ENCODE measurements at places on chromosomes 7 and 10.
A peak's percentile ranks its signal among the peaks of the same experiment; 100 is the strongest.

GRCh38 chr7:40542982-40543741, 408.4 kb downstream of the SUGCT start:
- DNase-seq, result no peak

DNA sequence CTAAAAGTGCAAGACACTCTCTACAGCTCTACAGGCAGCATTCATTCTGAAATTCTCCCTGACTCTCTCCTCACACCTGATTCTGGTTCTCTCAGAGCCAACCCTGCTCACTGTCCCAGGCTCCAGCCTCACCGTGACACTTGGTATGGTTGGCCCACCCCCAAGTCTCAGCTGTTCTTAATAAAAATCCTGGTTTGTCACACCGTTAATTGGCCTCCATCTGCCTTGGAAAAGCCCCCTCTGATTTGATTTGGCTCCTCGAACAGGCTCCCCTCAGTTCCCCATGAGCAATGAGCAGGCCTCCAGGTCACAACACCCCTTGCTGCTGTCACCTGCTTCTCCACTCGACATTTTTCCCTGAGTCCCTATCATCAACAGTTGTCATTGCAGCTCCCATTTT, 507.3 kb upstream of the AUTS2 start:
- DNase-seq, result no peak

- DNase-seq, result no peak
These were observed 62.0 kb downstream of the CCNY start for GRCh38 chr10:35398355-35398754.

- no peak for DNase-seq
These were observed 3.4 kb upstream of the PPP1R17 start for GRCh38 chr7:31683445-31684225.

DNA sequence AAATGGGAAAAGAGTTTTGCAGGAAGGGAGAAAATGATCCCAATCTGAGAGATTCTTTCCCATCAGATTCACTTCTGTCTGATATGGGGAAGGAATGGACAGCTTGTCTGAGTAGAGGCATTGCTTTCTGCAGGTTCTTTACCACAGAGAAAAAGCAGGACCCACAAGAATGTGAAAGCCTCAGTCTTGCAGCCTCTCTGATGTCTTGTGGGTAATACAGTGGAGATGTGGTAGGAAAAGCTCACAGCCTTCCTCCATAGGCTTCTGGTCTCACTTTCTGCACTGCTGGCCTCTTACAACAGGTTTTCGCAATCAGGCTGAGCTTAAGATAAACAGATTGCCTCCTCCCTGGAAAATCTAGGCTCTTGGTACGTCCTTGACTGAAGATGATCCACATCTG, 551 bp downstream of the IFIT1 start:
- DNase-seq, result peak; percentile 52

- DNase-seq, result peak; percentile 99
These were observed 147.6 kb downstream of the ARID5B start for GRCh38 chr10:62048919-62049623.

DNA sequence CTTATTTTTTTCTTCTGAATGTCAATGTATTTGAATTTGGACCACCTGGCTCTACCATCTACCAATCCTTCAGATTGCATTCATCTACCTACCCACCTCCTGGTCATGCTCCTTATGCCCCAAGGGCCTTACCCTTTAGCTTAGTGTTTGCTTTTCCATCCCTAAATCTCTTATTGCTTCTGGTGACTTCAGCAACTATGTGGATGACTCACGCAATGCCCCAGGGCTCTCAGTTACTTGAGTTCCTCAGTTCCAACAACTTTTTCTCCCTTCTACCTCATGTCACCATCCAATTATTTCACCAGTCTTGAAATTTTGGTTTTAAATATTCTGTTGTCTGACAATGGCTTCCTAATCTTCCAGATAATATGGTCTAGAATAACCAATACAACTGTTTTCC, 118.9 kb downstream of the CFAP58 start:
- peak; percentile 88 for DNase-seq

DNA sequence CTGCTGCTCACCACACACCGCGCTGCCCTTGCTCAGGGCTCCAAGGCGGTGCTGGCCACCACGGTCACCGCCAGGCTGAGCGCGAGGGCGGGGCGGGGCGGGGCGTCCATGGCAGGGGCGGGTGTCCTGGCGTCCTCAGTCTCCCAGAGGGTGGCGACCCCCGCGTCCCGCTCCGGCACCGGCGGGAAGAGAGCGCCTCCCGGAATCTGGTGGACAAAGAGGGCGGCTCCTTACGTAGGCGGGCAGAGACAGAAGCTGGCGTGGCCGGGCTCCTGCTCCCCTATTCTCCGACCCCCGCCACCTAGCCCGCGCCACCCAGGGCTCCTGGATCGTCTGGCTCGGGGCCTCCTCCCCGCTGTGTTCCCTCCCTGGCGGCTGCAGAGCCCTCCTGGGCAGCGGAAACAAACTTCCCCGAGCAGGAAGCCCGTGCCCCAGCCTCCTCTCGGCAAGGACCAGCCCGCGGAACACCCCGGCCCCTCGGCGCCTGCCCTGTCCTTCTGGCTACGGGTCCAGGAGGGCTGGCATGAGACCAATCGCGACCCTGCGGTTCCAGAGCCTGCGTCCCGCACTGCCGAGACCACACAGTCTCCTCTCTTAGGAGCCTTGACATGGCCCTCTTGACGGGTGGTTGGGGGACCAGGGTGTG, 133.8 kb upstream of the ZNF92 start:
- DNase-seq, result peak; percentile 8

GRCh38 chr10:129033790-129034272, 433.2 kb upstream of the MGMT start:
- no peak for DNase-seq

DNA sequence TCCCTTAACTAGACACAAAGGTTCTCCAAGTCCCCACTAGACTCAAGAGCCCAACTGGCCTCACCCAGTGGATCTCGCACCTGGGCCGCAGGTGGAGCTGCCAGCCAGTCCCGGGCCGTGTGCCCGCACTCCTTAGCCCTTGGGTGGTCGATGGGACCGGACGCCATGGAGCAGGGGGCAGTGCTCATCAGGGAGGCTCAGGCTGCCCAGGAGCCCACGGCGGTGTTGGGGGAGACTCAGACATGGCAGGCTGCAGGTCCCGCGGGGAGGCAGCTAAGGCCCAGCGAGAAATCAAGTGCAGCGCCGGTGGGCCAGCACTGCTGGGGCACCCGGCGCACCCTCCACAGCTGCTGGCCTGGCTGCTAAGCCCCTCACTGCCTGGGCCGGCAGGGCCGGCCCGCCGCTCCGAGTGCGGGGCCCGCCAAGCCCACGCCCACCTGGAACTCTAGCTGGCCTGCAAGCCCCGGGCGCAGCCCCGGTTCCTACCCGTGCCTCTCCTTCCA, 130.5 kb downstream of the RALA start:
- DNase-seq, result no peak

DNA sequence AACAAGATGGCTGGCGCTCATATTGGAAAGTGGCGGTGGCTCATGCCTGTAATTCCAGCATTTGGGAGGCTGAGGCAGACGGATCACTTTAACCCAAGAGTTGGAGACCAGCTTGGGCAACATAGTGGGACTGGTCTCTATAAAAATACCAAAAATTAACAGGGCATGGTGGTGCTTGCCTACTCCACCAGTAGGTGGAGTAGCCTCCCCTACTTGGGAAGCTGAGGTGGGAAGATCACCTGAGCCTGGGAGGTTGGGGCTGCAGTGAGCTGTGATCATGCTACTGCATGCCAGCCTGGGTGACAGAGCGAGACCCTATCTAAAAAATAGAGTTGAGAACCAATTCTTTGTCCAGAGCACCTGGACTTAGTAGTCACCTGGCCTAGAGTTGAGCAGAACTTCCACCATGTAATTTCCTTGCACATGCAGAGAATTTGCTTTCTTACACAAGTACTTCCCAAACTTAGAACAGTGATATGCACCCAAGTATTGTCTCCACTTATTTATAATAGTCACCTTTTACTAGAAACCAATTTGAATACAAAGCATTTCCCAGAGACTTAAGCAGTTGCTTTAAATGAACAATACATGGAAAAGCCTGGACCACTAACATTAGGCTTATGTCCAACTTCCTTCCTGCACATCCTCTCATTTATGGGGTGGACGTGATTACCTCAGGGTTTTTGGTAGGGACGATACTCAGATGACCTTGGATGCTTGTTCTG, 15.9 kb downstream of the LAMB4 start:
- DNase-seq, result no peak

GRCh38 chr10:78780551-78780961, 288.2 kb upstream of the ZMIZ1 start:
- no peak for DNase-seq

- DNase-seq, result no peak
These were observed 93.5 kb downstream of the CREM start for GRCh38 chr10:35219891-35220890.

GRCh38 chr7:73626814-73627213, 2.5 kb upstream of the MLXIPL start:
- DNase-seq, result peak; percentile 25

- DNase-seq, result no peak
These were observed 260.8 kb downstream of the FGFR2 start for GRCh38 chr10:121337427-121337826.

GRCh38 chr10:3689871-3690510, 95.0 kb downstream of the KLF6 start:
- DNase-seq, result no peak

DNA sequence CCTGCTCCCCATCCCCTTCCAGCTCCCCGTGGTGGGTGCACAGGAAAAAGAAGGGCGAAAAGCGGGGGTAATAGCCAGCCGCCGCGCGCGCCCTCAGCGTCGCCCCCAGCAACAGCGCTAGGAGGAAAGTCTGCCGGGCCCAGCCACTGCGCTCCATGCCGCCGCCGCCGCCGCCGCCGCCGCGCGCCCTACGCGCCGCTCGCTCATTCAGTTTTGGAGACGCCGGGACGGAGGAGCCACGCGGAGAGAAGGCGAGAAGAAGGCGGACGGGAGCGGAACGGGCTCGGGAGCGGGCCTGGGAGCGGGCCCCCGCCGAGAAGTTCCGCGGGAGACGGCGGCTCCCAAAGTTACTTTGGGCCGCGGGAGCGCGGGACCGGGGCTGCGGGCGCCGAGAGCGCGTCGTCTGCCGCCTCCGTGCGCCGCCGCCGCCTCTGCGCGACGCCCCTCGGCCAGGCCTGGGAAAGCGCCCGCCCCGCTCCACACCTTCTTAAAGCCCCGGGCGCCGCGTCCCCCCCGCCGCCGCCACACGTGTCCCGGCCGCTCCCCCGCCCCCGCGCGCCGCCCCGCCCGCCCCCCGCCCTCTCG, at the start of gene RELN:
Gene RELN (minus strand): TSS at position 459 of the 585 bp plus-strand sequence. CDS start 302 bp downstream, at position 157.
- peak; percentile 50 for DNase-seq

- no peak for DNase-seq
These were observed 1.9 kb upstream of the ZNF775 start for GRCh38 chr7:150377196-150377595.

DNA sequence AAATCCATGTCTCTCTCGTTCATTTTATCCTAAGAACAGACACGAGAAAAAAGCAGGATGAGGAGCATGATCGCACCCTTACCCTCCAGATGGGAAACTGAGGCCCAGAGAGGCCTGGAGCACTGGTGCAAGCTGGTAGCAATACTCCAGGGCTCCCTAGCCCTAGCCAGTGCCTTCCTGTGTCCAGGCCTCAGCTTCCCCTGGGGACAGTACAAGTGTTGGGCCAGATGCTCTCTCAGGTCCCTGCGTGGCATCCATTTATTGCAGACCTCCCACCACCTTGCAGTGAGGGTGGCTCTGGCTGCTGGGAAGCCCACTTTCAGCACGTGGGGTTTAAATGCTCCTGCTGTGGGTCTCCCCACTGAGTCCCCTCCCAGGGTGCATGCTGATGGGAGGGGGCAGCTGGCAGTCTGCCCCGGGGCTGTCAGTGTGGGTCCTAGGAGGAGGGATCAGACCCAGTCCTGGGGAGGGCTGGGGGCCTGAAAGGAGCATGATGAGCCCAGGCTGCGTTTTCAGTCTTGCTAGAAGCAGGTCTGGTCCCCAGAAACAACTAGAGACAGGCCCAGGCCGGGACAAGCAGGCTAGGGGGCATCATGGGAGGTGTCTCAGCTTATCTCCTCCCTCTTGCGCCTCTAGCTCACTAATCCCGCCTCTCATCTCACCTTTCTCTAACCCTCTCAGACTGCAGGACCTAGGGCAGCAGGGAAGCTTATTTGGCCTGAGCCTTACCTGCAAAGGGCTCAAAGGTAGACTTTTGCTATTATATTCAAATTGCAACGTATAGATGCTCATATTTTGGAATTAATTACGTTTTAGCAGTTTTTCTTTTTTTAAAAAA, 662 bp upstream of the PPIF start:
- DNase-seq, result no peak

- DNase-seq, result no peak
These were observed 97.5 kb upstream of the MGMT start for GRCh38 chr10:129369566-129369965.

DNA sequence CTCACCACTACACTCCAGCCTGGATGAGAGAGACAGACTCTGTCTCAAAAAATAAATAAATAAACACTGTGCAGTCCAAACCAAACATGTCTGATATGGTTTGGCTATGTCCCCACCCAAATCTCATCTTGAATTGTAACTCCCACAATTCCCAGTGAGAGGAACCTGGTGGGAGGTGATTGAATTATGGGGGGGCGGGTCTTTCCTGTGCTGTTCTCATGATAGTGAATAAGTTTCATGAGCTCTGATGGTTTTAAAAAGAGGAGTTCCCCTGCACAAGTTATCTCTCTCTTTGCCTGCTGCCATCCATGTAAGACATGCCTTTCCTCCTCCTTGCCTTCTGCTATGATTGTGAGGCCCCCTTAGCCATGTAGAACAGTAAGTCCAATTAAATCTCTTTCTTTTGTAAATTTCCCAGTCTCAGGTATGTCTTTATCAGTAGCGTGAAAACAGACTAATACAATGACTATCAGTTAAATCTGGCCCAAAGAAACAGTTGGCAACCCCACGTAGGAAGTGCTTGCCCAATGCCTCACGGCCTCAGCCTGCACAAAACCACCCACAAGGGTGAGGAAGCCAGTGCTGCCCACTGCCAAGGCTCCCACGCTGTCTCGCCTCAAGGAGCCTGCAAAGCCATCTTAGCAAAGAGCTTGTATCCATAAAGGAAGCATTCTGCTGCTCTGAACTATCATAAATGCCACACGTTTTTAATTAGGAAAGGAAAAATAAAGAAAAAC, 64.7 kb downstream of the PIK3AP1 start:
- no peak for DNase-seq

DNA sequence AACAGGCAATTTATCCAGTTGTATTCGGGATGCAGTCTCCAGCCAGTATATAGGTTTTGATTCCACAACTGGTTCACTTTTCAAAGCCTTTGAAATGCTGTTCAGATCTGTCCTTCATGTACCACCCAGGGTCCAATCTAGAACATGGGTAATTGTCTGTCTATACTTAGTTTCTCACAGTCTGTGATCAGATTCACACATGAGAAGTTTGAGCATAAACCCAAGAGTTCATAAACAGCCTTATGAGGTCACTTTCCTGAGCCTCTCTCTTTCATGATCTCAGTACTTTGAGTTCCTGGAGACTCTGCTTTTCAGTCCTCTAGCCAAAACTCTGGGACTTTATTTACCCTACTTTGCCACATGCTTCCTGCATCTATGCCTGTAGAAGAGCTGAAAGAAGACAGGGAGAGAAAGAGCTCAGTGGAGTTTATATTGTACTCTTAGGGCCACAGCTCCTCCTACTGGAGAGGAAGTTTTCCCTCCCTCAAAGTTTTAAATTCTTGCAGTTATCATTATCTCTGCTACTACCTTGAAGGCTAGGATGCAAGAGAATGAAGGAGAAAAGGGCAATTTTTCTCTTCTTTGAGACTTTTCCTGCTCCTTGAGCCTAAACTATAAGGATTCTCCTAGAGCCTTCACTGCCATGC, 172.0 kb downstream of the ZEB1 start:
- peak; percentile 61 for DNase-seq

Data from EL (cell line).